ENCODE measurements at places on chromosomes 2 and 18.

GRCh38 chr18:78422336-78422735 is 557.3 kb upstream of the SALL3 start:
- no peak for DNase-seq

- DNase-seq = peak; percentile 46
Measured at GRCh38 chr2:133497270-133497893, 70.9 kb downstream of the NCKAP5 start.

DNA sequence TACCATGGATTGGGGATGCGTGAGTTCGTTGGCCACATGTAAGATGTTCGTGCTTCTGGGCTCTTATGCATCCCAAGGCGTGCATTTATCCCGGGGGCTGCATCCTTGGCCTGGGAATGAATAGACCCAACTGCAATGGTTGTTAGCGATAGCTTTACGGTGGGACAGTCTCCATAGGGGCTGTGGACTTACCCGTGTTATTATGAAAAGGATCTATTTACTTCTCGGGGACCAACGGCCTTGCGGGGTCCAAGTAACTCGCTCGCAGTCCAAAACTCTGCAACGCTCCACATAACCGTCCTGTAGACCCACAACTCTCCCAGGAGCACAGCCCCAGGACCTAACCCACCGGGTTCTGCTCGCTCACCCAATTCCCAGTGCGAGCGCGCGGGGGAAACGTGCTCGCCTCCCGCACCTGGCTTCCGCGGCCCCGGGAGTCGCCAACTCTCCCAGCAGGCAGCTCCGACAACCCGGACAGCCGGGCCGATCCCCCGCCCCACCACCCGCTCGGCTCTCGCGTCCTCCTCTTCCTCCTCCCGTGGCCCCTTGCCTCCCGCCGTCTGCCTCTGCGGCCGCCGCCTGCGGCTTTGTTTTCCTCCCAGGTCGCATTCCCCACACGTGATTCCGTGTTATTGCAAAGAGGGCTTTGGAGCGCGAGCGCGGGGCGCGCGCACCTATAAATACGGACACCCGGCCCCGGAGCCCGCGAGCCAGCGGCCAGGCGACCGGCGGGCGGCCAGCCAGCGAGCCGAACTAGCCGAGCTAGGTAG is at the start of gene CABLES1:
CABLES1 (plus strand) TSS at position 706 of the 770 bp plus-strand sequence. CDS start 278 bp downstream, outside the sequence.
- peak; percentile 82 for DNase-seq

DNA sequence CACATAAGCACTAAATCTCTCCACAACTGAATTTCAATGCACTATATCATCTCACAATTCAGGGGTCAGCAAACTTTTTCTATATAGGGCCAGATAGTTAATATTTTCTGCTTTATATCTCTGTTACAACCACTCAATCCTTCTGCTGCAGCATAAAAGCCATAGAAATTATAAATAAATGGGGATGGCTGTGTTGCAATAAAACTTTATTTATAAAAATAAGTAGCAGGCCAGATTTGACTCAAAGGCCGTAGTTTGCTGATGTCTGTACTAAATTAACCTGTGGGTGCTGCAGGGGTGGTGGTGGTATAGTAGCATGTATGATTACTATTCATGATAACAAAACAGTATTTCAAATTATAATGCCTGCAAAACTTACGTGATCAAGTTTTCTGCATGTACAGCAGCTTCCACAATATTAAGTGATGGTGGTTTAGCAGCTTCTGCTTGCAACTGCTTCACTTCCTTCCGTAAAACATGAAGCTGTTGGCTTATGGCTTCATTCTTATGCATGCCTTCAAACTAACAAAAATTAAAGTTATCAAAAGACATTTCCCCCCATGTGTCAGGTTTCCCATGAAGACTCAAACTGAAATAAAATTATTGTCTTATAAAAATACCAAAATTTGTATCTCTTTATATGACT is 64.1 kb downstream of the SIGLEC15 start:
- no peak for DNase-seq

DNA sequence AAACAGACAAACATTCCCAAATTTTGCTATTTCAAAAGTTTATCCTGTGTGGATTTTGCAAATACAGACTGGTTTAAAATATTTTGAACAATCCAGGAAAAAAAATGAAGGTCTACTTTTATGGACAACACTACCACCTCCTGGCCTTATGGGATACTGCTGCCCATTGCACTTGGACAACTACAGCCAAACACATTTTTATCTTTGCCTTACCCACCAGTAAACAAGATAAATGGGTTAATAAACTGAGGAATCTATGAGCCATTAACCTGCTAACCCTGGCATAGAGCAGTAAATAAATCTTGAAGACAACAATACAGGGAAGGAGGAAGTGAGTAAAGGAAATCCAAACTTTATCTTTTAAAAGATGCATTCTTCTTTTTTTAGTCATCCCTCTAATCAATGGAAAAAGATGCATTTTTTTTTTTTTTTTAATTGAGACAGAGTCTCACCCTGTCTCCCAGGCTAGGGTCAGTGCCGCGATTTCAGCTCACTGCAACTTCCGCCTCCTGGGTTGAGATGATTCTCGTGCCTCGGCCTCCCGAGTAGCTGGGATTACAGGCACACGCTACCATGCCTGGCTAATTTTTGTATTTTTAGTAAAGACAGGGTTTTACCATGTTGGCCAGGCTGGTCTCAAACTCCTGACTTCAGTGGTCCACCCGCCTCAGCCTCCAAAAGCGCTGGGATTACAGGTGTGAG is 2.1 kb upstream of the SPIRE1 start:
- DNase-seq = peak; percentile 35

DNA sequence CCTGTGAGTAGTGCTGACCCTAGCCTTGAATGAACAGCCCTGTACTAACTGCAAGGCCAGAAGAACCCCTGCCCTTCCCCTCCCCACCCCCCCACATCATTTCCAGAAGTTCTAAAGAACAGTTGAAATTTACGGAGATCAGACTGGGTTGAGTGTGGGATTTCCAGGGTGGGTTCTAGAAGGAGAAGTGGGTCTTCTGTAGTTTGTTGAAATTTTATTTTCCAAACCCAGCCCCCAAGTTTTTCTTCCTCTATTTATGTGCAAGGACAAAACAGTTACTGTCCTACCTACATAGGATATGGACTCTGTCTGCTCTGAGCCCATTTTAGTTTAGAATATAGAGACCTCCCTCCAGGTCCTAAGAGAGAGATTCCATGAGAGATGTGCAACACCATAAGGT is 26.3 kb upstream of the CASP10 start:
- DNase-seq = no peak

DNA sequence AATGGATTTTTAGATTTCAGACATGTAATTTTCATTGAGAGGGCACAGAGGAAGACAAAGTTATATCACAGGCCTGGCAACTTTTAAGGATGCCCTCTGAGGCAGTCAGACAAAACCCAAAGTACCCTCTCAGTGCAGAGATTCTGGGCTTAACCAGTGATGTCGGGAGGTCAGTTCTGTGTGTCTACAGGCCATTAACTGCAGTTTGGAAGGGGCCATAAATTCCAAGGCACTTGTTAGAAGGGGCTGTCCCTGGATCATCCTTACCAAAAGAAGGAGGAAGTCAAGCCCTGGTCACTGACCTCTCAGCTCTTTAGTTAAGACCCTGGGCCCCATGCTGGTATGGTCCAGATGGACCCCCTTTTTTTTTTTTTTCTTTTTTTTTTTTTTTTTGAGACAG is 60.7 kb downstream of the LRRFIP1 start:
- no peak for DNase-seq

- DNase-seq = no peak
Measured at GRCh38 chr2:36441065-36441625, 85.6 kb downstream of the CRIM1 start.

DNA sequence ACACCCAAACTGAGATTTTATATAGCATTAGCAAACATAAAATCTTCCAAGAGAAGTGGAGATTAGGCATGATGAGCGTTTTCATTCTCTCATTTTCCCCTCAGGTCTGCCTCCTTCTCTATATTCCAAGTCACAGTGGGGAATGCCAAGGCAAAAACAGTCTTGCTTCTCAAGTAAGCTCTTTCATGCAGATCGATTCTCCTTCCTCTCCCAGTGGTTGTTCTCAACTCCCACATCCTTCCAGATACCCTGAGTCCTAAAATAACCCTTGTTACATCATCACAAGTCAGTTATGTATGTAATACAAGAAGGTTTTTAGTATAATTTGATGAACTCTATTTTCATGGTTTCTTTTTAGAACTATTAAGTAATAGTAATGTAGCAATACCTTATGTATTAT is 150.6 kb downstream of the TXNL1 start:
- DNase-seq = no peak

- peak; percentile 93 for DNase-seq
Measured at GRCh38 chr2:218286570-218287459, 5.5 kb downstream of the TMBIM1 start.

DNA sequence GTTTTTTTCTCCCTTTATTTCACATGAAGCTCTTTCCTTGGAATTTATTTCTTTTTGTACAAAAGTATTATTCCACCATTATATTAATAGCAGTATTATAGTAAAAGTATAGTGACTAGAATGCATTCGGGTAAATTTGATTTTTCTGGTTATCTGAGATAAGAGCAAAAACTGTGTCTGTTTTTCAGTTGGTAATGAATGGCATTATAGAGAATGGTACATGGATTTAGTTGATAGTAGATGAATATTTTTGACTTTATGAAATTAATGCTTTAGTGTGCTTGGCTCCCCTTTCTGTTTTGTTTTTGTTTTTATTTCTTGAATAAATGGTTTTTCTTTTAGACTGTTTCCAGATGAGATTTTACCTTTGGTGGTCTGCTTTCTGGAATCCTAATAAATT is 71.8 kb downstream of the MTA3 start:
- no peak for DNase-seq

DNA sequence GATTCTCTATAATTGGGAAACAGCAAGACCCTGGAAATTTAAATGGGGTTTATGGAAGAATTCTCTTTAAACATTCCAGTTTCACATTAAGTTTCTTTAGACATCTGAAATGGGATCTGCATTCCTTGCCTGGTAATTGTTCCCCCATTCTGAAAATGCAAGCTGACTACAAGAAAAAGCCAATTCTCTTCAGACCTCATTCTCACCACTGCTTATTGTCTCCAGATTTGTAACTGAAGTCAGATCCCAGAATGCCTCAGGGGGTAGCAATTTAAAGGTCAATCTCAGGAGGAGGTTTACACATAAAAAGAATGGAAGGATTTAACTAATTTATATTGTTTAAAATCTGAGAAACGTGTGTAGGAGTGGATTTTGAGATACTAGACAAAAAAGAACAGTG is 41.2 kb downstream of the COL3A1 start:
- no peak for DNase-seq

Measured in stomach (tissue), 19 donors.